NCI-H1048 (cell line): ENCODE measurements at places on chromosomes 6 and 20.
A peak's percentile ranks its signal among the peaks of the same experiment; 100 is the strongest.

GRCh38 chr6:13953061-13953705 lies 28.4 kb downstream of the RNF182 start:
- no peak for DNase-seq

DNA sequence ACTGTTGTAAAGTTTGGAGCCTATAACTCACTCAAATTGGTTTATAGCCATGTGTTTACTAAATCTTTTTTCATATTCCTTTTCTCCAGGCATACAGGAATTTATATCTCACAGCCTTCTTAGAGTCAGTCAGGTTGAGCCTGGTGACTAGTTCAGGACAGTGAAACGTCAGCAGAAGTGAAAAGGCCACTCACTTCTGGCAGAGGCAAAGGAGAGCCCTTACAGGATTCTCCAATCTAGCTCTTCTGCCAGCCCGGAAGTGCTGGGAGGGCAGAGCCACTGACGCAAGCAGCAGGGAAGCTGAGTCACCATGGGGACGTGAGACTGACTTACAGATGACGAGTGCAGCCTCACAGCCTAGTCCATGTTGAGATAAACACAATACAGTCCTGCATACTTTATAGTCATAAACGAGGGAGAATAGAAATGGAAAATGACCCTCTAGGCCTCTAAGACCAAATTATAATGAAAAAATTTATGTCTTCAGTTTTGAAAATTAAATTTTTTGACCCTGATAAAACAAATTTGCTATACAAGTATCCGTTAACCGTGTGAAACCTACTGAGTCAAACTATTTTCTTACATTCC lies 1.3 kb downstream of the PXT1 start:
- peak; percentile 60 for DNase-seq

- no peak for DNase-seq
Observed at GRCh38 chr6:89186762-89187161, 30.4 kb downstream of the GABRR1 start.

DNA sequence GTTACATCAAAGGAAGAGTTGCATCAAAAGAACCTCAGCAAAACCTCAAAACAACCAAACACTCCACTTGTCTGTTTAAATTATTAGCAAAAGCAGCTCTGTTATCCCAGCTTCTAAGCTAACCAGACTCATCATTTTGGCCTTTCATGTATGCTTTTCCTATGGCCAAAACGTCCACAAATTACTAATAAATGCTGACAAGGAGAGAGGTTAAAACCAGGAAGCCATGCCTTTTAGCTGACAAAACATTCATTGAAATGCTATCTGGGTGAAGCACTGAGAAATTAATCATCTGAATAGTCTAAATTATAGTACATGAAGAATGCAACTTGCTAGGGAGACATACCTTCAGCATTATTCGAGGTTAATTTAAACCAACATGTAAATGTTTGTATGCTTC lies 80.6 kb downstream of the LAMA2 start:
- DNase-seq: no peak

DNA sequence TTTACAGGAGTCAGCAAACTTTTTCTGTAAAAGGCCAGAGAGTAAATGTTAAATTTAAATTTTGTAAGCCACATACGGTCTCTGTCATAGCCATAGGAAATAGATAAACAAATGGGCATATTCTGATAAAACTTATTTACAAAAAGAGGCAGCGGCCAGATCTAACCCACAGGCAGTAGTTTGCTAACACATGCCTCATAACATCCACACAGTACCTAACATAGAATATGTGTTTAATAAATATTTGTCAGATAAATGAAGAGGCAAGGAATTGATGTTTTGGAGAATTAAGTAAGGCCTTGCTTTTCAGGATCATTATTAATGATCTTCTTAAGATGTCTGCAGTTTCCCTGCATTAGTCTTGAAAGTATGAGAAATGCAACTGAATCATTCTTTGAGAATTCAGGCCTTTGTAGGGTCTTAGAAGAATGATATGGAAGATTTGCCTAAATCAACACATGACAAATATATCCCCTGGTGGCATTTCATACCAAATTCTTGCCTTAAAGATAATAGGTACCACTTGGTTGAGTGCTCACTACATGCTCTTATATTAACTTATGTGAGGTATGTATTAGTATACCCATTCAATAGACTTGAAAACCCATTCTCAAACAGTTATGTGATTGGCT lies 39.3 kb upstream of the TRAM2 start:
- no peak for DNase-seq

GRCh38 chr6:149129371-149130077 lies 188.0 kb upstream of the TAB2 start:
- DNase-seq: no peak

GRCh38 chr6:20117474-20117873 lies 94.8 kb downstream of the MBOAT1 start:
- DNase-seq: no peak

- no peak for DNase-seq
Observed at GRCh38 chr20:50118203-50118602, 5.3 kb upstream of the UBE2V1 start.

DNA sequence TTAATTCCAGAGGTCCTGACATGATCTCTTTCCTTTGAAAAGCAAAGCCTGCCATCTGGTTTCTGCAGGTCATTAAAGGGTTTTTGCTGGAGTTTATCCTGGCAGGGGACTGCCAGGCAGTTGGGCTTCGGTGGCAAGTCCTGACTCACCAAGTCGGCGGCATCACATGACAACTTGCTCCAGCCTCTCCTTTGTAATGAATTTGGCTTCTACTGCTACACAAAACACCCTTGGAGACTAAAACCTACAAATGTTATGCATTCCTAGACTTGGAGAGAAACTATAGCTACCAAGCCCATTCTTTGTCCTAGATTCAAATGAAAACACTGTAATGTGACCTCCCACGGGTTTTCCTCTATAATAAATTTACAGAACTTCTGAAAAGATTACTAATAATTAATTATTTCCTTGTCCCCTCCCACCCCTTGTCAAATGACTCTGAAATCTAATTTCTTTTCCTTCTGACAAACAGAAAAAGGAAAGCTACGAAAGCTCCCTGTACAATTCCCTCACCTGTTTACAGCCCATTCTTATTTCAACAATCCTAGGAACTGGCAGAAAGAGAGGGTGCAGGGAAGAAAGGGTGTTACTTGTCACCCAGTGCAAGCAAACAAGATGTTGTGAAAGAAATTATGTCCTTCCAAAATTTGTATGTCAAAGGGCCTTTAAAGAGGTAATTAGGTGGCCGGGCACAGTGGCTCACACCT lies 62.9 kb downstream of the QRSL1 start:
- DNase-seq: no peak

DNA sequence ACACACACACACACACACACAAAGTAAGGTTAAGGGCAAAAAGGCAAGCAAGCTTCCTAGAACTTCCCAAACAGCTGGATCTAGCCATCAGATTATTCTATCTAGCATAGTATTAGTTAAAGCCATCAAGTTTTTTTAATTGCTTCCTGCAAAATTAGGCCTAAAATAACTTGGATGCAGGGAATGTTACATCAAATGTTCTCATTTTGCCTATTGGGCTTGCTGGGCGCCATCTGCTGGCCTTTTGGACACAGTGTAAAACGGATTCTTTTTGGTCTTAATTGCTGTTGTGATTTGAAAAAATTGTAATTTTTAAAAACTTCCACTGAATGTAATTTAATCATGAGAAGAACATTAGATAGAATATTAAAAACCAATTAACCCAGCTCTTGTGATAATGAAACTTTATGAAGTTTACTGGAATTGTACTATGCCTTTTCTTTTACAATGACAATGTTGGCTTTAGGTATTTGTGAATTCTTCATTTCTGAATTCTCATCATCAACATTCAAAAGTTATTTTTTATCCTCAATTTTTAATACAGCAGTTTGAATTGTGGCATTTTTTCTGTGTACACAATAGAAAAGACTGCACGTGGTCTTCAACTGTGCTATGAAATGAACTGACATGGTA lies 6.8 kb downstream of the MKKS start:
- DNase-seq: no peak

DNA sequence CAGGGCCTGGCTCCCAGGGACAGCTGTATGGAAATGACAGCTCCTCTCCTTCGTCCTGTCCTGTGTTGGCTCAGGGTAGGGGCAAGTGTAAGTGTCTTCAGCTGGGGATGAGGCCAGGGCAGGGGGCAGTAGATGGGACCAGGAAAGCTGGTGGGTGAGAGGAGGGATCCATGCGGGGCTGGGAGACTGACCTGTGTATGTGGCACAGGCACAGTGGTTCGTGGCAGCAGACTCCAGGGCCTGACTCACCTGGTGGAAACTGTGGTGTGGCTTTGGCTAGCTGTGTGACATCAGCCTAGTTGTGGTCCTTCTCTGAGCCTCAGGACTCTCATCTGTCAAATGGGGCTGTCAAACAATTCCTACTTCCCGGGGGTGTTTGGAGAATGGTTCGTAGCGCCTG lies 13.7 kb upstream of the SCRT2 start:
- DNase-seq: no peak

DNA sequence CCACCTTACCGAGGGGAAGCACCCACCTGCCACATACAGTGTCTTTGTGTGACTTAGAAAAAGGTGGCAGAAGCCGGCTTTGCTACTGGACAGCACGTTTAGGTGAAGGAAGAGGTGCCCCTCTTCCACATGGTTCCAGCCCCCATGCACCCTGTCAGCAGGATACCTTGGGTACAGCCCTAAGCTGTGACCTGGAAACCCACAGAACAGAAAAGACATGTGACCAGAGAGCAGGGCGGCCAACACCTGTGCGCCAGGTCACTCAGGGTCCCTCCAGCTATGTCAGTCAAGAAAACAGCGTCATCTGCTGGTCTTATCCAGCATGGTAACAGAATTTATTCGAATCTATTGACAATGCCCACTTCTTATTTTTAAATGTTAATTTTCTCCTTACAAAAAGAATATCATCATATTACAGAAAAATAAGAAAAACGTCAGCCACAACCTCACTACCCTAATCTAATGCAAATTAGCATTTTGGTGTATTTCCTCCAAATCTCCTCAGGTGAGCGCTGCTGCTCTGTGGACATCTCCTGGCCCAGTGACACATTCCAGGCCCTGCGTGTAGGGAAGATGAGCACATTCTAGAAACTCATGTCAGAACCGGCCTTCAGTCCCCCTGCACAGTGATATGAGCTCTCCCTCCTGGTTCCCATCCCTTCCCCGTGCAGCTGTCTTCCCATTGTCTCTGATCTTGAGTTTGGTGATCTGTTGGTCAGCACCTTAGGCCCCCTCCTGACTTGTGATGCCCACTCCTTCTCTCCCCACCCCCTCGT lies 37.2 kb downstream of the GTF2H5 start:
- DNase-seq: no peak

- no peak for DNase-seq
Observed at GRCh38 chr6:48564036-48564820, 453.2 kb upstream of the PTCHD4 start.

DNA sequence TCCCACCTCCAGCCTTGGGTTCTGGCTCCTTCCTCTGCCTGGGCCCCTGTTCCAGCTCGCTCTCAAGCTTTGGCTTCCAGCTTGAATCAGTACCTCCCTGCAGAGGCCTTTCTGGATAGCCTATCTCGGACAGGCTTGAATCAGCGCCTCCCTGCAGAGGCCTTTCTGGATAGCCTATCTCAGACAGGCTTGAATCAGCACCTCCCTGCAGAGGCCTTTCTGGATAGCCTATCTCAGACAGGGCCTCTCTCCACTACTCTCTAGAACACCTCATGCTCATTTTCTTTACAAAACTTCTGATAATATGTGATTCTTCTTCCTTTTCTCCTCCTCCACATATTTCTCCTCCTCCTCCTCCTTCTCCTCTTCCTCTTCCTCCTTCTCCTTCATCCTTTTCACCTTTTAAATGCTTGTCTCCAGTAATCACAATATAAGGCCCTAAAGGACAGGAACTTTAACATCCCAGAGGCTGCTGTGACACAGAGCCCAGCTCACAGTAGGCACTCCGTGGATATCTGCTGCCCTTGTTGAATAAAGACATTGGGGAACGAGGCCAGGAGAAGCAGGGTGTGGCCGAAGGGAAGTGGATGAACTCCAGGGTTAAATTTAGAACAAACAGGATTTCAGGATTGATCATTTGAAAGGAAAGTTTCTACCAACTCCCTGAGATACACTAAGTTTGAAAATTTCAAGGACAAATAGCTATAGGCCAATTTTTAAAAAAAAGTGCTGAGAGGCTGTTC lies 9.3 kb upstream of the RPS6KA2 start:
- no peak for DNase-seq

DNA sequence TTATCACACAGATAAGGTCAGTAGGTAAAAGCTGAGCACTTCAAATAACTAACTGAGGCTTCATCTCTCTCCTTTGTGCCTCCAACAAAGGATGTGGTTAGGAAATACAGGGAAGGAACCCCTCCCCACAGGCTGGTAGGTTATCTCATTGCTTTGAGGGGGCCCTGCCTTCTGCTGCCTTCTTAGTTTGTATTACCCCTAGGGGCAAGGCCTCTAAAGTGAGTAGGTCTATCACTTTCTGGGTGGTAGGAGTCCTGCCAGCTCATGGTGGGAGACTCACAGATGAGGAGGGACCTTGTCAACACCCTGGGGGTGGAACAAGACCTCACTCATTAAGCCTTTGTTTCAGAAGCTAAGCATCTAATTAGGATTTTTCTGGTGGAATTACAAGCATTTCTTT lies 34.6 kb downstream of the EDN1 start:
- DNase-seq: no peak

GRCh38 chr6:92109956-92110355 lies 1309.4 kb downstream of the EPHA7 start:
- DNase-seq: no peak

DNA sequence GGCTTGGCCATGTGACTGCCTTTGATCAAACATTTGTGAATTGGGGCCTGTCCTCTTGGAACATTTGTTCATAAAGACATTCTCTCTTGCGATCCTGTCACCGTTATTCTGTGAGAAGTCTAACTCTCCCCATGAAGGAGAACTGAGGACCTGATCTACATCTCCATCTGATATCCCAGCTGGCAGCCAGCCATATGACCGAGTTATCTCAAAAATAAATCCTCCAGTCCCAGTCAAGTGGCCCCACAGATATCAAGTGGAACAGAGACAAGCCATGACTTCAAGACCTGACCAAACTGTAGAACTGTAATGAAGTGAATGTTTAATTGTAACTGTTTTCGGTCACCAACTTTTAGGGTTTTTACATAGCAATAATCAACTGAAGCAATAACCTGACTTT lies 25.7 kb downstream of the SNX3 start:
- DNase-seq: no peak

- DNase-seq: no peak
Observed at GRCh38 chr6:155373276-155373675, 59.0 kb upstream of the TFB1M start.

DNA sequence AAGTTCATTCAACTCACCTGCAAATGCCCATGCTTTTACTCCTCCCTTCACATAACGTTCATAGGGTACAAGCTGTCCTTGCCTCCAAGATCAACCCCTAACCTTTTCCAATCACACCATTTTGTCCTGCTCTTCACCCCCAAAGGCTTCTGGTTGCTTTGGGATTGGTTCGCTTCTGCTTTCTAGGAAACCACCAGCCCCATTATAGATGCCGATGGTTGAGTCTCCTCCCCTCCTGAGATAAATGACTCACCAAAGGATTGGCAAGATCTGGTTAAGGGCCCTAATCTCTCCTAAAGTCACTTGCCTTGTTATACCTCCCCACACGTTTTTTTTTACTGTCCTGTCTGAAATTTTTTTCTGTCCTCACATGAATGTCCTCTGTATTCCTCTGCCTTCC lies 311.4 kb downstream of the HACE1 start:
- DNase-seq: no peak
